Stimulated activated CD4-positive, alpha-beta T cell treated with anti-CD3 and anti-CD28 coated beads, Interleukin-1b, Interleukin-23, amount 100 ng/mL, for 4 hours (primary cell): ENCODE measurements at places on chromosomes 5 and 9.

- DNase-seq, result no peak
These were observed 52.1 kb upstream of the FSTL4 start for GRCh38 chr5:133664422-133664821.

DNA sequence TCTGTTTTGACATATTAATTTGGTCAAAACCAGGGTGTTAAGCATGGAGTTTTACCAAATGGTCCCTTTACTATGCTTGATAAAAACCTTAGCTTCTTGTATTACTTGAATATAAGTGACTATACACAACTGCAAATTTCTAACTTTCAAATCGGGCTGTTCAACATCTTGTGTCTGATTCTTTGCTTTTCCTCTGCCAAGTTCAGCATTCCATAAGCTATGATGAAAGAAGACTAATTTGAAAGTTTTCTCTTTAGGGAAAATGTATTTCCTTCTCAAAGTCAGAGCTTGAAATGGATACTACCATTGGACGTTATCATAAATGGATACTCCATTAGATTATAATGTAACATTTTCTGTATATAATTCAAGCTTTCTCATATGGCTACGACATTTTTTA, 792.9 kb downstream of the EFNA5 start:
- no peak for DNase-seq

DNA sequence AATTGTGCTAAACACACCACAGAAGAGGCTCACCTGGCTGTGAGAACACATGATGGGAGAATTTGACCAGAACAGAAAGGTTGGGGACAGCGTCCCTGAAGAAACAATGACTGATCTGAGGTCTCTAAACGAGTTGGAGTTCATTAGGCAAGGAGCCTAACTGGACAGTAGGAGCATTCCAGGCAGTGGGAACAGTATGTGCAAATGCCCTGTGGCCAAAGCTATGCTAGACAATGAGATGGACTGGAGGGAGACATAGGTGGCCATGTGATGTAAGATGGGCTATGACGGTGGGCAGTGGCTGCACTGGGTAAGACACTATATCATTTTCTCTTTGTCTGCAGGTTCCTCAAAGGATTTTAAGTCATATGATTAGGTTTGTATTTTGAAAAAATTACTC, 95.1 kb upstream of the ARAP3 start:
- DNase-seq, result no peak

- no peak for DNase-seq
These were observed 31.4 kb downstream of the KCTD16 start for GRCh38 chr5:144202072-144202471.

GRCh38 chr5:109863752-109864151, 174.0 kb downstream of the MAN2A1 start:
- DNase-seq, result no peak

DNA sequence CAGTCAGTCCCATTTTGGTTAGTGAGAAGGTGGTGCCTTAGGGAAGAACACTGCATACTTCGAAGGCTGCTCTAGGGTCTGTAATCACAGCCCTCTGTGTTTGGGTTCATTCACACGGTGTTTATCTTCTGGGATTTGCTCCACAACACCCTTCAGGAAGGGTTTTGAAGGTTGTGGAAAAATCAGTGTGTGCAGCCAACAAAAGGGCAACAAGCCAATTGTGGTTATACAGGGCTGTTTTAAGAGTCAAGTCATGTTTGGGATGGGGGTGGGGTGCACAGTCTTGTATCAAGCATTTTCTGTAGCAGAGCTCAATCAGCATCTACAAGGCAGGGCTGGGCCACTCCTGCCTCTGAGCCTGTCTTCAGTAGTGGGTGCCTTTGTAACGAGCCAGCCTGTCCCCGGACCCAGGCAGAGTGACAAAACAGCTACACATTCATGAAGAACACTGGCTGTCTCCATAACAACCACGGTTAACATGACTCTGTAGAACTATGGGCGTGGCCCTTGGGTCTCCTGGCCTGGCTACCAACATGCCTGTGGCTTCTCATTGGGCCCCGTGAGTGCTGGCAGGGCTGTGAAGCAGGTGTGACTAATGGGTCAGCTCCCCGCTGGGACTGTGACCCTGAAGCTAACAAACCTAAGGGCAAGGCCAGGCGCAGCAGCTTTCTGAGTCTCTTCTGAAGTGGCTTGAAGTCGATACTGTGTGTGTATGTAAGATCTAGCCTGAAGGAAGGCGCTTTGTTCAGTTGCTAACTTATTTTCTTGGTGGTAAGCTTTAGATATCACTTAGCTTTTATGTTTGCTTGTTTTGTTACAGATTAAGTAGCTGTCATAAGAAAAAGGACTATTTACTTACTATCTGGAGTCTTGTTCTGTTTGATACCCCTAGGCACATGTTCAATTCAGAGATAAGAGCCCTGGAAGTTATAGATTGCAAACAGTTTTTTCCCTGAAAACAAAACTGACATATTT, 27.9 kb upstream of the GOLM1 start:
- DNase-seq, result no peak

- no peak for DNase-seq
These were observed 44.2 kb upstream of the TCERG1 start for GRCh38 chr5:146402949-146403348.

DNA sequence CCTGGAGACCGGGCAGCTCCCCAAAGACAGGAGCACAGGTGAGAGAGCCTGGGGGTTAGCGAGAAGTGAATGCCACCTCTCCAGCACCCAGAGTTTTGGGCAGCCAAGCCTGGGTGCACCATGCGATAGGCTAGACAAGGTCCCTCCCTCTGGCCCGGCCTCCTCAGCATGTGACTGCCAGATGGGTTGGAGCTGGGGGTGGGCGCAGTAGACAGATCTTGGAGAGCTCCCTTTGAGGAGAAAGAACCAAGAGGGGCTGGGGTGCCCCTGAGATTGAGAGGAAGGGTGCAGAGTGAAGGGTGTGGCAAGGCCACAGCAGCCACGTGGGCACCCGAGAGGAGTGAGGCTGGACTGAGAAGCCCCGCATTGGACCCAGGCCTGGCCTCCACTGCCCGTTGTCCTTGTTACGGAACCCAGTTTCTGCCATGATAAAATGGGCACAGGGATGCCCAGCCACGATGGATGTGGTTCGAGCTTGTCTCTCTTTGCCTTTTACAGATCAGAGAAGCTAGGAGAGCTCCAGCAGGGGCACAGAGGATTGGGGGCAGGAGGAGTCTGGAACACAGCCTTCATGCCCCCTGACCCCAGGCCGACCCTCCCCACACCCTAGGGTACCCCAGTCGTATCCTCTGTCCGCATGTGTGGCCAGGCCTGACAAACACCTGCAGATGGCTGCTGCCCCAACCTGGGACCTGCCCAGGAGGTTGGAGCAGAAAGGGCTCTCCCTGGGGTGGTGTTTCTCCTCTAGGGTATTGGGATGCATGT, 1.4 kb downstream of the TMEM141 start:
- no peak for DNase-seq

- no peak for DNase-seq
These were observed 8.5 kb upstream of the TJP2 start for GRCh38 chr9:69165581-69165980.

DNA sequence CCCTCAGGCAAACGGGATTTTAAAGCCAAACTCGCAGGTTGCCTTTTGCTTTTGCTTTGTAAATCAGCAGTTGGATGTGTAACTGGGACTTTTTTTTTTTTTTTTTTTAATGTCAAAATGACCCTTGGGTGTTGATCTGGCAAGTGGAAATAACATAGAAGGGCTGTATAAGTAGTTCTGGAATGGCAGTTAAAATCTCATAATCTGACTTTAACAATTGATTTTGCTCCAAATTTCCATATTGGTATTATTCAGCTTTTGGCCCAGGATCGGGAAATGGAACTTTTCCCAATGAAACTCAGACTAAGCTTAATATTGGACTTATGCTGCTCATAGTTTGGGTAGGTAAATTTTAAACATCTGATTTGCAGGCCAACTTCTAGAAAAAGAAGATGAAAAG, 346.8 kb upstream of the NUDT12 start:
- no peak for DNase-seq
